ENCODE measurements at places on chromosomes 3 and 15.

- DNase-seq: no peak
Measured at GRCh38 chr3:53169832-53170324, 8.9 kb downstream of the PRKCD start.

DNA sequence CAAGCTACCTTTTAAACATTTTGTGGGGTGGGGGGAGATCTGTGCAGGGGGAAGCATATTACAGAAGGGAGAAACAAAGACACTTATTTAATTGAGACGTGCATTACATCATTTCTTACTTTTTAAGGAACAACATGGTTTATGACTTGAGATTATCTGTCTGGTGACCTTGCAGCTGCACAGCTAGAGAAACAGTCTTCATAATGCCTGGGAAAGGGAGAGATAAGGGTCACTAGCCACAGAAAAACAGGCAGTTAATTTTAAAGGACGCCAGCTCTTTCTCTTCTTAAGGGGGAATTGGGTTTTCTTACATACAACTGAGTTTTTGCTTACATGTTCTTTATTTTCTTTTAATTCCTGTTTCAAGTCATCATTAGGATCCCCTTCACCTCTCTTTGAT, 147.9 kb downstream of the SST start:
- no peak for DNase-seq

- DNase-seq: no peak
Measured at GRCh38 chr3:195421400-195421799, 21.4 kb downstream of the ACAP2 start.

GRCh38 chr3:70753572-70753971, 441.1 kb upstream of the MDFIC2 start:
- DNase-seq: no peak

DNA sequence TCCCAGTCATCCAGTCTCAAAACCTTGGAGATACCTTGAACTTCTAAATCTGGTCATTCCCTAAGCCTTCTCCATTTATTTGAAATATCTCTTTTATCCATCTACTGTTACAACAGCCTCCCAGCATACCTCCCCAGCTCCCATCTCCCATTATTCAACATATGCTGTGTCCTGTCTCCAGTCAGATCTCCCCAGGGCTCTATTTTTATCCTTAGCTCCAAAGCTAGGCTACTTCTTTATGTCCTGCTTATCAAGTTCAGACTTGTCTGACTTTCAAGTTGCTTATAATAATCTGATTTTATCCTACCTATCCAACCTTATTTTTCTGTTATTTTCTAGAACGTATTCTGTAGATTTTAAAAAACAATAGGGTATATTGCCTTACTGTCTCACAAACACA, 44.2 kb downstream of the IQGAP1 start:
- no peak for DNase-seq

GRCh38 chr3:183540501-183541234, 14.8 kb downstream of the KLHL6 start:
- no peak for DNase-seq

- no peak for DNase-seq
Measured at GRCh38 chr3:155790272-155790925, 15.7 kb downstream of the C3orf33 start.

DNA sequence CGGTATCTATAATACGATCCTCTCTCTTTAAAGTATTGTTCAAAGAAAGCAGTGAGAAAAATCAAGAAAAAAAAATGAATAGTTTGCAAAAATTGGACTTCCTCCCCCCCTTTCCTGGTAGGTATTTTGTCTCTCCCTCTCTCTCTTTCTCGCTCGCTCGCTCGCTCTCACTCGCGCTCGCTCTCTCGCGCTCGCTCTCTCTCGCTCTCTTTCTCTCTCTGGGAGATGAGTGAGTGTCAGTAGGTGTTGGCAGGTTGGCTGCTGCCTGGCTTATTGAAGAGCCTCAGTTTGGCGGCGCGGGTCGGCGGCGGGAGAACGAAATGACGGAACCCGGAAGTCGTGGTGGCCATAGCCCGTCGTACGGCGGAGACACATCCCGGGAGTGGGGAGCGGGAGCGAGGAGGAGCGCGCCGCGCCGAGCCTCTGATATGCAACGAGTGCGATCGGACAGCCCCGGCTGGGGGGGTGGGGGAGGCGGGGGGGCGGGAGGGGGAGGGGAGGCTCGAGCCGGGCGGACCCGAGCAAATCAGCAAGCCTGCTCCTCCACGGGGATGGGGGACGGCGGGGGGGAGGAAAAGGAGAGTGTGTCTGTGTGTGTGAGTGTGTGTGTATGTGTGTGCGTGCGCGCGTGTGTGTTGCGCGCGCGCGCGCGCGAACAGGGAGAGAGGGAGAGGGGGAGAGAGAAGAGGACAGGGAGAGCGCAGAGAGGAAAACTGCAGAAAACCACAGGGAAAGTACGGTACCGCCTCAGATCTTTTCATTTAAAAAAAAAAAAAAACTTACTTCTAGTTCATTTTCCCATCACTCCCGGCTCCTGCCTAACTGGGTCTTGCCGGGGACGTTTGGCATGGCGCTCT, at the start of gene MEIS2:
TSS of gene MEIS2 (minus strand) at position 441 of the 857 bp plus-strand sequence. CDS start 1,083 bp downstream, outside the sequence.
- peak; percentile 90 for DNase-seq

GRCh38 chr15:73030122-73030679, 22.1 kb upstream of the NEO1 start:
- DNase-seq: no peak

DNA sequence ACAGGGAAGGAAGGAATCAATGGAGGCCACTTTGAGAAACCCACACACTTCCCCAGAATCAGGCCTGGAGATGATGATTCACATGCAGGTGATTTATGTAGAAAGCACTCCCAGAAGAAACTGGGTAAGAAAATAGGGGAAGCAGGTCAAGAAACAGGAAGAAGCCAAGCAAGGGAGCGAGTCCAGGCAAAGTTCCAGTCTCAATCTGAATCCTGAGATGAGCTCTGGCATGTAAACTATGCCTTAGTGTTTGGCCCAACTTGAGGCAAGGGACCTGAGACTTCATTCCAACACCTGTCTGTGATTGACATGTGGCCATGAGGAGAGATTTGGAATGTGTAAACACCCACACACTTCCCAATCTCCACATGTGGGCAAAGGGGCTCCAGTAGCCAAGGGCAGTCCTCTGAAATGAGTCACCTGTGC, 61.6 kb upstream of the CTNNB1 start:
- no peak for DNase-seq

DNA sequence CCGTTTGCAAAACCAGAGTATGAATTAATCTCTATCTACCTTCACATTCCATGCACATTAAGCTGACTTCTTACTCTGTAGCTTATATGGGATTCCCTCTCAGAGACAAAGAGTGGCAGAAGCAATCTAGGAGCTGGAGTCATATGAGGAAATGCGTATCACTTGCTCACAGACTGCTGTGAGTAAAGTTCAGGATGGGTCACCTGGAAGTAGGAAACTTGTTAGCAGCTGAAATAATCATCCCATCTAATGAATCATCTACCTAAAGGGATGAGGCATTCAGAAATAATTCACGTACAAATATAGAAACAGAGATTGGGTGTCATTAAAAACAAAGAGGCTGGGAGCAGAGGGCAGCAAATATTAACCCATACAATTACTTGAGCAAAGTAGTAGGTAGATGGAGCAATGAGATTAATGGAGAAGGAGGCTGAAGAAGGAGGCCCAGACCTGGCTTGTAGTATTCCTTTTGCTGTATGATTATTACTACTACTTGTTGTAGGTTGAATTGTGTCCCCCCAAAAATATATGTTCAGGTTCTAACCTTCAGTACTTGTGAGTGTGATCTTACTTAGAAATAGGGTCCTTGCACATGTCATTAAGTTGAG, 866.3 kb downstream of the ROBO2 start:
- no peak for DNase-seq

DNA sequence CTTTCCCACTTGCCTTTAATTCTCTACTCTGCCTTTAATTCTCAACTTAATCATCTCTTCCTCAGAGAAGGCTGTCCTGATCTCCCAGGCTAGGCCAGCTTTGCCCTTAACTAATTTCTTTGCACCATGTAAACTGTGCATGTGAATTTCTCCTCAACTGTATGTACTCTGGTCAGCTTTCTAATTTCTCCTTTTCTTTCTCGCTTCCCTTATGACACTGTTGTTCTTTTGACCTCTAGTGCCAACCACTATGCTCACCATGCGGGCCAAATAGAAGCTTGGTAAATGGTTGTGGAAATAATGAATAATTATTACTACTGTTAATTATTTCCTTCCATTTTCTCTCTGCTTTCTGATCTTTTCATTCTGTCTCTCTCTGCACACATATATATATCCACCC, 269.0 kb upstream of the CRBN start:
- no peak for DNase-seq

- DNase-seq: no peak
Measured at GRCh38 chr3:190119461-190120268, 1.0 kb downstream of the P3H2 start.

DNA sequence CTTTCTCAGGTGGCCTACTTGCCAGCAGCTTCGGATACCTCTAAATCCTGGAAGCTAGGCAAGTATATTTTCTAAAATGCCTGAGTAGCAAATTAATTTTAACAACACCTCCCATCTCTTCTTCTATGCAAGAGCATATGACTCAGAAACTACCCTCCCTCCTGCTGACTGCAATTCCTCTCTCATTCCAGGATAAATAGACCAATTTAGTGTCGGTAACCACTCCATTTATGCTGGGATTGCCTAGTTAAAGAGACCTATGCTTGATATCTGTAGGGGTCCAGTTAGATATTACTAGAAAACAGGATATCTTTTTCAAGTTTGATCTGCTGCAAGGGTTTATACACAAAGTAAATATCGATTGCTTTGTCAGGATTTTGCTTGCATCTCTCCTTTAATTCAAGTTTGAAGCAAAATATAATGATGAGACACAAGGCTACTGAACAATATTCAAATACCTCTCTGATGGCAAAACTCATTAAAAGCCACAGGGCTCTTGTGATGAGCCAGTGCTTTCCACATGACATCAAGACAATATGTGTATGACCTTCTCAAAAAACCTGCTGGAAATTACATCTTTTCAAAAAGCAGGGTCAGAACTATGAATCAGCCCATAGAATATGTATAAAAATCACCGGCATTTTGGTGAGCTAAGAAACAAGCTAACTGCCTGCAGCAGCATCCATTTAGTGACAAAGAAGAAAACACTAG, 491.6 kb upstream of the NECTIN3 start:
- DNase-seq: no peak

DNA sequence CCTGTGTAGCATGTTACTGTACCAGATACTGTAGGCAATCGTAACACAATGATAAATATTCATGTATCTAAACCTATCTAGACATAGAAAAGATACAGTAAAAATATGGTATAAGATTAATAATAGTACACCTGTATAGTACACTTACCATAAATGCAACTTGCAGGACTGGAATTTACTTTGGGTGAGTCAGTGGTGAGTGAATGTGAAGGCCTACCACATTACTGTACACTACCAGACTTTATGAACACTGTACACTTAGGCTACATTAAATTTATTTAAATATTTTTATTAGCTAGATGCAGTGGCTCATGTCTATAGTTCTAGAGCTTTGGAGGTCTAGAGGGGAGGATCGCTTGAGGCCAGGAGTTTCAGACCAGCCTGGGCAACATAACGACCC, 186.6 kb upstream of the ROPN1 start:
- no peak for DNase-seq

GRCh38 chr3:148816981-148817525, 10.6 kb upstream of the CPB1 start:
- no peak for DNase-seq

DNA sequence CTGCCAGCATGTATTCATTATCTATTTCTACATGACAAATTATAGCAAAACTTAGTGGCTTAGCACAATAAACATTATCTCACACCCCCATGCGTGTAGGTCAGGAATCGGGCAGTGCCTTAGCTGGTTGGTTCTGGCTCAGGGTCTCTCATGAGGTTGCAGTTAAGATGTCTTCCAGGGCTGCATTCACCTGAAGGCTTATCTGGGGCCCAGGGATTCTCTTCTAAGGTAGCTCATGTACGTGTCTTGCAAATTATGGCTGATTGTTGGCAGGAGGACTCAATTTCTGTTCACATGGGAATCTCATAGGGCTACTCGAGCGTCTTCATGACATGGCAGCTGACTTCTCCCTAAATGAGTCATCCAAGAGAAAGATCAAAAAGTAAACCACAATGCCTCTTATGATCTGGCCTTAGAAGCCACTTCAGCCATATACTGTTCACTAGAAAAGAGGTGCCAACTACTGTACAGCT, 42.9 kb upstream of the TSC22D2 start:
- no peak for DNase-seq

- no peak for DNase-seq
Measured at GRCh38 chr3:113697500-113698090, 1.2 kb upstream of the USF3 start.

- DNase-seq: no peak
Measured at GRCh38 chr3:191151653-191152052, 47.4 kb upstream of the OSTN start.

DNA sequence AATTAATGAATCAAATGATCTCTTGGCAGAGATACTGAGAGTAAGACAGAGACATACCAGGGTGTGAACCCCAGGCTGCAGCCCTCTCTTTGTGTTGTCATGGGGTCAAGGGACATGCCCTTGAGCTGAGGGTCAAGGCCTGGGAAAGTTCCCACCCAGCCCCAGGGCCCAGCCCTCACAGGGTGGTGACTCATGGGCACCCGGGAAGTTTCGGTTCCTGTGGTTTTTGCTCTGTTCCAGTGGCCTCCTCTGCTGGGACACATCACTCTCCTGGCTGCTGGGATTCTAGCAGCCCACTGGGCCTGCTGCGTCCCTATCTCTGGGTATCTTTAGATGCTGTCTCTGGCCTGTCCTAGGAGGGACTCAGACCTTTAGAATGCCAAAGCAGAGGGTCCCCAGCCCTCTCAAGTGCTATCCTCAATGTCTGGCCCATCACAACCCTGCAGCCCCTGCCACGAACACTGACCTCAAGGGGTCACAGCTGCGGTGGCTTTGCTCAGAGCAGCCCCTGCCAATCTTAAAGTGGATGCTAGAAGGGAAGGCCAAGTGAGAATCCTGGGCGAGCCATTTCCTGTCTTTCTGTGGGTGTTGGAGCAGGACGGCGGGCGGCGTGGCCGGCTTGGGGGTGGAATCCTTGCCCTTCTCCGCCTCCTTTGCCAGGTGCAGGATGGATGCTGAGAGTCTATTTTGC, 148.4 kb upstream of the TLE3 start:
- DNase-seq: no peak

- DNase-seq: peak; percentile 34
Measured at GRCh38 chr3:63656786-63657185, 4.3 kb downstream of the SNTN start.

DNA sequence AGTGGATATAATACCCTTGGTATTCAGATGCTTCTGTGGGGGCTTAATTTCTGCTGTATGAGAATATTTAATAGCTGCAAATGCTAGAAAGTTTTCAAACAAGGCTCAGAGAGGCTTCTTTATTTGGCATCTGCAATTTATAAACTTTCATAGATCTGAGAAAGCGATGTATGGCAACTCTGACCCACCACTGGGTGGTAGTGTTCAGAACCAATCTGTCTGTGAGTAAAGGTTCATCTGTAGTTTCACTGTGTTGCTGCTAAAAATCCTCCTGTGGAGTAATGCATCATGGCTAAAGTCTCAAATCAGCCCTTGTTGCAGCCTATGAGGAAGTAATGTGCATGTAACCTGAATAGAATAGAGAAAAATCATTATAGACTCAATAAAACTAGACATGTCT, 47.4 kb downstream of the CLSTN2 start:
- DNase-seq: no peak
